ENCODE measurements at places on chromosomes 7 and 10.

DNA sequence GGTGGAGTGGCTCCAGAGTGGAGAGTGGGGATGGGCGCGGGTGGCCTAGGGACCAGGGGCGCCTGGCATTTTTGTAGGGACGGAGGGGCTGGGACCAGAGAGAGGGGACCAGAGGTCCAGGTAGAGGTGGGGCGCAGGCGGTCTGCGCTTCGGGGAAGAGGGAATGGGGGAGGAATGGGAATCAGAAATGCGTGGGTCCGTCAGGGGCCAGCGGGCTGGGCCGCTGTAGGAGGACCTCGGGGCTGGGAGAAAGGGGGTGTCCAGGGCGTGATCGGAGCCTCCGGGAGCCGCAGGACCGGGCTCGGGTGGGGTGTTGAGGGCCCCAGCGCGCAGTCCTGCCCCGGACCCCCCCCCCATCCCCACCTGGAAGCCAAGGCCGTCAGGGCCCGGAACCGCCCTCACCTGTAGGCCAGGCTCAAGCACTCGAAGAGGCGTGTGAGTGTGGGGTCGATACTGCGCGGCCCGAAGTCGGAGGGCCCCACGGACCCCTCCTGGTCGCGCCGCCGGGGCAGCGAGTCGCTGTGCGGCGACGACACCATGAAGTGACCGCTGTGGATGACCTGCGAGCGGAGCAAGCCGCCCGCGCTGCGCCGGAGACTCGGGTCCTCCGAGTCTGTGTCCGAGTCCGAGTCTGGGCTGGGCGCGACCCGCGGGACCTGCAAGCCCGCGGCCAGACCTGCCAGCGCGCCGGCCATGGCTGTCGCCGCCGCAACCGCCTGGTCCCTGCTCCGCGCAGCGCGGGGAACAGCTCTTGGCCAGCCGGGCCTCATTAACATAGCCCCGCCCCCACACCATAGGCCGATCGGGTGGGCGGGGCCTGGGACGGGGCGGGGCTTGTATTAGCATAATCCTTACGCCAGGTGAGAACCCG lies at the start of gene MLXIPL:
TSS of gene MLXIPL (minus strand) at position 725 of the 871 bp plus-strand sequence. CDS start at position 695, 30 bp downstream.
- DNase-seq = peak; percentile 92

DNA sequence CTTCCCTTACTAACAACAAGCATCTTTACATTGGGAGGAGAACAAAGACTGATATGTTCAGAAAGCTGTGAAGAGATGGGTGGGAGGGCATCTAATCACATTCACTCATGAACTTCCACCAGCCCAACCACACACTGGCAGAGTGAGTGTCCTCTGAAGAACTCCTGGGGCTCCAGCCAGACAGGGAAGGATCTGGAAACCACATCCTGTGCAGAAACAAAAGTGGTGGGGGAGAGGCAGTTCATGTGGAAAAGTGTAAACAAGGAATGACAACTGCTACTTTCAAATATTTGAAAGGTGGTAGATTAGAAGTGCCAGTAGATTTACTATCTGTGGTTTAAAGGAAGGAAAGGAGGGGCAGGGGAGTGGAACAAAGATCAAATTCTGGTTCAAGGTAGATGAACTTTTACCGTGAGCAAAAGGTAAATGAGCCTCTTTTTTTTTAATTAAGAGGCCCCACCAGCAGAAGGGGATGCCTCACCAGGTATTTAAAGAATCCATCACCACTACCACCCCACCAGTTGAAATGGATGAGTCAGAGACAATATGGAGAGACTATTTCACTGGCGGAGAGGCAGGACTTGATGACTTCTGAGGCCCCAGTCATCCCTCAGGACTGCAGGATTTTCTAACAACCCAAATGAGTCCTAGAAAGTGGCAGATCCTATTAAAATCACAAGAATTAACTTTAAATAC lies 34.5 kb downstream of the GOT1 start:
- peak; percentile 23 for DNase-seq

DNA sequence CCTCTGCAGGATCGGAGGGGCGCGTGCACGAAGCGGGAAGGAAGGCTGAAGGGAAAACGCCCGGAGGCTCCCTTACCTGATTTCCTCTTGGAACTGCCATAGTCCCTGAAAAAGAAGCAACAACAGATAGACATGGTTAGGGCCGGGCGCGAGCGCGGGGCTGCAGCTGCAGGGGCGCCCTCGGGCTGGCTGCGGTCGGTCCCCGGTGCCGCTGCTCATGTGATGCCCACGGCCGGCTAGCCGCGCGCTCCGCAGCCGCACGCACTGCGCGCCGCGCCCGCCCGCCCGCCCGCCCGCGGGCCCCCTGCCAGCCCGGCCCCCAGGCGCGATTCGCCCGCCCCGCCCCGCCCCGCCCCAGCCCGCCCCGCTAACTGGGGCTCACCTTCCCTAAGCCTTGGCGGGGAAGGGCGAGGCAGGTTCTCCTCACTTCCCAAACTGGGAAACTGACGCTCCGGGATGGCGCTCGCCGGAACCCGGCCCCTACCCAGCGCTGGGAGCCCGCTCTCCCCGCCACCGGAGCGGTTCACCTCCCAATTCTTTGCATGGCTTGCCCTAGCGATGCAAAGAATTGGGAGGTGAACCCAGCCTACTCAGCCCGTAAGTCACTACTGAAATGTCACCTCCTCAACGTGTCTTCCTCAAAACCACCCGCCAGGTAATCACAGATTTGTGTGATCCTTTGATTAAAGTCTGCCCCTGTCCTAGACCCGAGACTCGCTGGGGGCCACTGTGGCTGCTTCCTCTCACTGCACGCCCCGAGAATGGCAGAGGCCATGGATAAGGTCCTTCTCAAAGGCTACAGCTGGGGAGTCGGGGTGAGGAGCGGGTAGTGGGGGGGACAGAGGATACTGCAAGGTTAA lies 162.2 kb downstream of the SH3PXD2A start:
- peak; percentile 48 for DNase-seq

GRCh38 chr7:30252885-30253795 lies 31.3 kb upstream of the ZNRF2 start:
- DNase-seq = no peak

- DNase-seq = no peak
Observed at GRCh38 chr7:35549781-35550180, 145.2 kb downstream of the HERPUD2 start.

DNA sequence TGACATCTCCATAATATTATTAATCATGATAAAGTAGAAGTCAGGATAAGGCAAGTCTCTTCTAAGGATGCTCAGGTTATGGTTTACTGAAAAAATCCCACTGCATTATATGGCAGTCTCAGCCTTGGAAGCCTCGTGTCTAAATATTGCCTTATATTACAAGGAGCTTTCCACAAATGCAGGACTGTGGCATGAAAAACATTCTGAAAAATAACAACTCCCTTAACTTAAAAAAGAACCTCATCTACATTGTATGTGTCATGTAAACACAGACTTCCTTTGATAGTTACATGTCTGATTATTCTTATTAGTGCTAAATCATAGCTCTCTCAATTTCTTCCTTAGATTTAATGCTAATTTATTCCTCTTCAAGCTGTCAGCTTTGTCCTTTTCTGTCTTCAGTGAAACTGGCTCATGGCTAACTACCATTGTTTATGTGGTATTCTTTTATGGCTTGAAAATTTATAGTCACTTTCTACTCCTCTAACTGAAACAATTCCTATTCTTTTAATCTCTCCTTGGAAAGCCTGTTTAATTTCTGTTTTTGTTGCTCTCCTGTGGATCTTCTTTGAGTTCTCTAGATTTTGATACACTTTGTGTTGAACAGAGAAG lies 156.1 kb downstream of the KIF20B start:
- no peak for DNase-seq

DNA sequence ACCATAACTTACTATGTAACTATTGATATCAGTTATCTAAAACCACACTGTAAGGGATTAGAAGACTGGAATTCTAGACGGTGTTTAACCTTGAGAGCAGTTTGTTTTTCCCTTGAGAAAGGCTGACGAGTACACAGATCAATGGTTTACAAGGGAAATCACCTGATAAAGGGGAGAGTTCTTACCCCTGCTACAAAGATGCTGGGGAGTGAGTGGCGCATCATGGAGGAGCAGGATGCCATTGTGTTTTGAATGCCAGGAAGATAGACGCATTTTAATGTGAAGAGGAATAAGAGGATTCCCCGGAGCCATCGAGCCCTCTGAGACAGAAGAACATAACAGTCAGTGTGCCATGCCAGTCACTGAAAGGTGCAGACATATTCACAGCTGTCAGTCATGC lies 145.2 kb downstream of the PKD1L1 start:
- no peak for DNase-seq

DNA sequence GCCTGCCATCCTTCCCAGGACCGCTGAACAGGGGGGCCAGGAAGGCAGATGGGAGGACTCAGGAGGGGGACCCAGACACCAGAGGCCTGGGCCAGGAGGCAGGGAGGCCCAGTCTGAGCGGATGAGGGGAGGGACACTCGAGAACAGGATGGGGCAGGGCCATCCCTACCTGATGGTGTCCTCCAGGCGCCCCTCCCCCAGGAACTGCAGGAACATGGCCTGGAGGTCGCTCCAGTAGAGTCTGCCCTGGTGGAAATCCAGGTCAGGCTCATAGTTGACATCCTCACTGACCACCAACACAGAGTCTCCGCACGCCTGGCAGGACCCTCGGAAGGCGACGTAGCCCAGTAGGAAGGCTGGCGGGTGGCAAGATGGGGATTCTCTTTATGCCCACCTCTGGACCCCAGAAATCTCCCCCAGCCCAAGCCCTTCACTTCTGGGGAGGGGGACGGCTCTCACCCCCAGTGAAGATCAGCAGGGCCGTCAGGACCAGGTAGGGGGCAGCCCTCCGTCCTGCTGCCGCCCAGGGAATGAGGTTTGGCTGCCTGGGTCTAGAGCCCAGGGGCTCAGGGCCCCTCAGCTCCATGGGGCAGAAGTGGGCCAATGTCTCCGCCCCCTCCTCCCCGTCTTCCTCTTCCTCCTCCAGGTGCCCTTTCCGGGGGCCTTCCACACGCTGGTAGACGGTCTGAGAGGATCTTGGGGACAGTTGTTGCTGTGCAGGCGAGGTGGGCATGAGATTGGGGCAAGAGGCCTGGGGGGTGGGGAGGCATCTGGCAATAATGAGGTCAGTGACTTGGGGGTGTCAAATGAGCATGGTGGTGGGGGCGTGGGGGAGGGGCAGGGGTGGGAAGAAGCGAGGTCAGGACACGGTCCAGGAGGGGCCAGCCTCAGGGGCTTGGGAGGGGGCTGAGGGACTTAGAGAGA lies 573 bp downstream of the TFR2 start:
- DNase-seq = no peak

DNA sequence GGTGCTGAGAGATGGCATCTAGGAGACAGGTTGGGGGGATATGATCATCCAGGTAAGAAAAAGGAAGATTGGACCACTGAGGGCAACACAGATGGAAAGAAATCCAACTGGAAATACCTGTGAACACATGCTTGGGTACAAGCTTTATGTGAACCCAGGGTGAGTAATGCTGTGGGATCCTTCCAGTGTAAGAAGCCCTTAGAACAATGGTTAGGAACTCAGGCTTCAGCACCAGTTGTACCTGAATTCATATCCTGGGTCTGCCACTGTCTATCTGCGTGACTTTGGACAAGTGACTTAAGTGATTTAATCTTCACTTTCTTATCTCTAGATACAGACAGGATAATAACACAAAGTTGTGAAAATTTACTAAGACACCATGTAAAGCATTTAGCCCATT lies 131.0 kb downstream of the ST7 start:
- no peak for DNase-seq

GRCh38 chr7:27619492-27619891 lies 43.2 kb downstream of the HIBADH start:
- no peak for DNase-seq

DNA sequence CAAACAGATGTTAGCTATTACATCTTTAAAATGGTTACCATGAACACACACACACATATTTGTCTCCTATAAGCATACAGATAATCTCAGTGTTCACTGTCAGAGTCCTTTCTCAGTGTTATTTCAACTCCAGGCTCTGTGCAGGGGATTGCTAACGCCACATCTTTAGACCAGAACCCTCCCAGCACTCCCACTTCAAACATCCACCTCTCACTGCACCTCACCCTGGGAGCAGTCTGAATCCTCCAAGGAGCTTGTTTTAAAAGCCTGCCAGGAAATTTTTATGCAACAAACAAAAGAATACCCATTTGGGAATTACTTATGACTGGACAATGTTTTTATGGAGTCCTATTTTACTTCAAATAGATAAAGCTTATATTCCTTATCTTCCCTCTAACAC lies 107.4 kb downstream of the PARD3 start:
- DNase-seq = no peak

GRCh38 chr10:121519901-121520493 lies 78.2 kb downstream of the FGFR2 start:
- no peak for DNase-seq

DNA sequence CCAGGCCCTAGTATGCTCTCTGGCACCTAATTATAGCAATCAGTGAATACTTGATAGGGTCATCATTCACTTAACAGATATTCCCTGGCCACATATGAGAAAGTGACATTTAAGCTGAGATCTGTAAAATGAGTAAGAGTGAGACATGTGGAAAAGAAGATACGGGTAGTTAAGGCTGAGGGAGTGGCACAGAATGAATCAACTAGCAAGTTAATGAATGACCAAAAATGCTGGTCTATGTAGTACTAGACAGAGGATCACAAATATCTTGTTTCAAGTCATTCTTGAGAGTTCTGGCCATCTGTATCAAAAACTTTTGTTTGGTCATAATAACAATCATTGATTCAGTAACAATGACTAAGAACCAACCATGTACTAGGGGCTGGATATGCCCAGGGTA lies 954.9 kb downstream of the CNTNAP2 start:
- no peak for DNase-seq

DNA sequence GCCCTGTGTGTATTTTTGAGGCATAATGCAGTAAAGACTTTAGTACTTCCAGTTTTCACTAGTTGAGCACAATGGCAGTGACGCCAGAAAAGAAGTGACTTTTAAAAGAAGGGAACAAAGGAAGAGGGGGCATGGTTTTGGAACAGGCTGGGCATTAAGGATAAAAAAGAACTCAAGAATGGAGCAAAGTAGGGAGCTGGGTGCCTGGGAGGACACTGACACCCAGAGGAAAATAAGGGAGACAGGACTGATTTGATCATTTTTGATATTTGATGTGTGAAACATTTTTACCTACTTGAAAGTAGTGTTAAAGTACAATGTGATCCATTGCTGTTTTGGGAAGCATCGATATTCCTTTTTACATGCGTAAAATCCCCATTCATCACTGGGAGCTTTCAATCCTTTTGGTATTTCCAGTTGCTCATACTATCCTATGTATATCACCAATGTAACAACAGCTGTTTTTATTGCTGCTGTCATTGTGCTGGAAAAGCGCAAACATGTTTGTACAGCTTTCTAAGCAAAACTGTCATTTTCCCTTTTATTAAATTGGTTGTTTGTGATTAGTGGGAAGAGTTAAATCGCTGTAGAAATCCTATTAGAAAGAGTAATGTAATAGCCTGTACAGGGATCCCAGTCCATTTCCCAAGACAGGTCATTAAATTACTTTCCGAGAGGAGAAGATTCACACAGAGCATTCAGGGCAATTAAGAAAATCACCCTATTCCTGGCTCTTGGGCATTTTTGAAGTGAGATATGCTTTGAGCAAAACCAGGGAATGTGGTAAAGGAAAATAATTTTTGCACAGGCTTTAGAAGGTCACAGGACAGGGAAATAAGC lies 85.2 kb downstream of the ADAM12 start:
- DNase-seq = no peak

- DNase-seq = no peak
Observed at GRCh38 chr10:58631715-58632114, 119.0 kb downstream of the BICC1 start.
